CD4-positive, alpha-beta T cell treated with Interleukin-1 beta for 1 hour (primary cell): ENCODE measurements at places on chromosomes 5 and 9.

GRCh38 chr9:34124099-34124498, 2.4 kb downstream of the DCAF12 start:
- DNase-seq, result peak; percentile 11

DNA sequence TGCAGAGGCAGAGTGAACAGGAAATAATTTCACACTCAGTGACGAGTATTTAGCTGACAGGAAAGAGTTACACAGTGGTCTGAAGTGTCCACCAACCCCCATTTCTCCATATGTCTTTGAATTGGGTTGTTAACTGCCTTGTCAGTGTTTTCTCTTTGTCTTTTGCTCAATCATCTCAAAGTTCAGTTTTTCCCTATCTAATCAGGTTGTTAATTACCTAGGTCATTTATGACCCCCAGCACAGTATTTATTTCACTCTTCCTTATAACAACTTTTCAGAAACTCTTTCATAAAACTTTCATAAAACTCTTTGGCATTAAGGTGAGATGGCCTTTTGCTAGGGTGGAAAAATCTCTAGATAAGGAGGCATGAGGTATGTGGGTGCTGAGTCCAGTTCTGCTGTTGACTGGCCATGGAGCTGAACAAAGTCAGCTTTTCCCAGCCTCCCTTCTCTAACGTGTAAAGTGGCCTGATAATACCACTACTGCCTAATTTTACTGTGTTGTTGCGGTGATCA, 5.2 kb upstream of the ALDOB start:
- DNase-seq, result no peak

GRCh38 chr9:13603921-13604320, 324.4 kb upstream of the MPDZ start:
- no peak for DNase-seq

GRCh38 chr9:120736881-120737280, 22.6 kb upstream of the MEGF9 start:
- no peak for DNase-seq

GRCh38 chr5:150176745-150177477, 10.3 kb downstream of the CDX1 start:
- no peak for DNase-seq

- no peak for DNase-seq
These were observed 82.7 kb upstream of the CLINT1 start for GRCh38 chr5:157941616-157942015.

GRCh38 chr5:123610209-123610608, 98.2 kb downstream of the CSNK1G3 start:
- DNase-seq, result no peak

DNA sequence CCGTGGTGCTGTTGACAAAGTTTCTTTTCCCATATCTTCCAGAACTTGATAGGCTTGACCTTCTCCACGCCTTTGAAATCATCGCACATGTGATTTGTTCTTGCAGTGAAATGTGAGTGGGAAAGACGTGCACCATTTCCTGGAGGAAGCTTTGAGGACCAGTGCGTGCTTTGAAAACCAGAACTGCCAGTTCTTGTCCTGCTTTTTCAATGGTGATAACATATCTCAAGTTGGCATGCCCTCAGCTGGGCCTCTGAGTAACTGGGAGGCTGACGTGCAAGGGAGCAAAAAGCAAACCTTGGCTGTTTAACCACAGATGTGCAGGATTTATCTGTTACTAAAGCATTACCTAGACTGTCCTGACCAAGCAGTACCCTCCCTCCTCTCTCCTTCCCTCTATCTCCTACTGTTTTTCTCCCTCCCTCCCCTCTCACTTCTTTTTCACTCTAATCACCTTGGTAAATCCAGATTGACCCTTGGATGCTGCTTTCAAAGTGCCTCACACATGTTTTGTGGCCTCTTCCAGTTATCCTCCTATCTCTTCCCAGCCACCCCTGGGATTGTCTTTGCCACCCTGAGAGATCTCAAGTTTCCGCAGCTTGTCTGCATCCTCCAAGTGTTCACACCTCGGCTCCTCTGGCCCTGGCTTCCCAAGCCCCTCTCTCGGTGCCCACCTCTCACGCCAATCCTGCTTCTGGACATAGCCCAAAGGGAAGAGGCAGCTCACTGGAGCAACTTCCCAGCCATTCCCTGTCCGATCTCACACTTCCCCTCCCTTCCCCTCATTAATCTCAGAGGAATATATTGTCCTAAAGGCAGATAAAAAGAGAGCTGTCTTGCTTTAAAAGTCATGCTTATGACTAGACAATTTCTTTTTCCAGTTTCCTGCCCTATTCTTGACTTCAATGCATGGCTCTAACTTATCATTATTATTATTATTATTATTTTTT, 198.3 kb downstream of the ERCC6L2 start:
- DNase-seq, result no peak
